ENCODE measurements at places on chromosomes 2 and 18. TPM values are rescaled to one million over a fixed set of nuclear protein-coding genes. Genes with fewer than 3 reads are reported as not detected.

Gene GPR45
- total RNA-seq: not detected

GRCh38 chr18:54257015-54257414, 12.3 kb upstream of the POLI start:
- H3K36me3 ChIP-seq: no peaks in the 10 kb centered on the region
- no peak for DNase-seq
- H3K4me1 ChIP-seq: peaks cover 19% of the 10 kb centered on the region
- H3K27ac ChIP-seq: no peak overlapping the region
- H3K27me3 ChIP-seq: no peaks in the 10 kb centered on the region
- H3K4me3 ChIP-seq: no peak overlapping the region

GRCh38 chr2:209351636-209352035, 72.2 kb upstream of the MAP2 start:
- DNase-seq: no peak
- no peak overlapping the region for H3K4me3 ChIP-seq
- peaks cover 6% of the 10 kb centered on the region for H3K27me3 ChIP-seq
- H3K4me1 ChIP-seq: no peaks in the 10 kb centered on the region
- no peaks in the 10 kb centered on the region for H3K36me3 ChIP-seq

DNA sequence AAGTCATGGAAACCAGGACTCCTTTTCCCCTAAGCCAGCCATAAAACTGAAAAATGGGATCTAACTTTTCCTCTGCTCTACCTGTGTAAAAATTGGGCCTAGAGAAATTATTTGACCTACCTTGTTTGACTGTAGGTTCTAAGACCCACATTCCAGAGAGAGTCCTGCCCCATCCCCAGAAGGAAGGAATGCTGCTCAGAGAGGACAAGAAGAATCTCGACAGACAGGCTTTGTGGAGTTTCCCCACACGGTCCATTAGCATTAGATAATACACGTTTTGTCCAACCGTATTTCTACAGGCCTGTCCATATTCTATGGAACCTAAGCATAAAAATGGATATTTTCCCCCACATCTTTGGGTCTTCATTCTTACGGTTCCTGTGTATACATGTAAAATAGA, 403.3 kb downstream of the METTL4 start:
- H3K27ac ChIP-seq: no peak overlapping the region
- H3K4me3 ChIP-seq: no peak overlapping the region
- H3K36me3 ChIP-seq: no peaks in the 10 kb centered on the region
- no peaks in the 10 kb centered on the region for H3K4me1 ChIP-seq
- DNase-seq: no peak
- H3K27me3 ChIP-seq: peaks cover 18% of the 10 kb centered on the region

DNA sequence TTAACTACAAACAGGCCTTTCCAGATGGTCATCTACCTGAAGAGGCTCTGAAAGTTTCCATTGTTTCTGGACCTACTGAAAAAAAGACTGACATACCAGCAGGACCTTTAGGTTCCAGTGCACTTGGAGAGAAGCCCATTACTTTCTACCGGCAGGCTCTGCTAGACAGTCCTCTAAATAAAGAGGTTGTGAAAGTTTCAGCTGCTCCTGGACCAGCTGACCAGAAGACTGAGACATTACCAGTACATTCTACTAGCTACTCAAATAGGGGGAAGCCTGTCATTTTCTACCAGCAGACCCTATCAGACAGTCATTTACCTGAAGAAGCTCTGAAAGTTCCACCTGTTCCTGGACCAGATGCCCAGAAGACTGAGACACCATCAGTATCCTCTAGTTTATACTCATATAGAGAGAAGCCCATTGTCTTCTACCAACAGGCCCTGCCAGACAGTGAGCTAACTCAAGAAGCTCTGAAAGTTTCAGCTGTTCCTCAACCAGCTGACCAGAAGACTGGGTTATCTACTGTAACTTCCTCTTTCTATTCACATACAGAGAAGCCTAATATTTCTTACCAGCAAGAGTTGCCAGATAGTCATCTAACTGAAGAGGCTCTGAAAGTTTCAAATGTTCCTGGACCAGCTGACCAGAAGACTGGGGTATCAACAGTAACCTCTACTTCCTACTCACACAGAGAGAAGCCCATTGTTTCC, 65.8 kb downstream of the ALMS1 start:
- peaks cover 27% of the 10 kb centered on the region for H3K36me3 ChIP-seq
- no peak for DNase-seq
- no peak overlapping the region for H3K27ac ChIP-seq
- no peak overlapping the region for H3K4me3 ChIP-seq
- no peaks in the 10 kb centered on the region for H3K4me1 ChIP-seq
- H3K27me3 ChIP-seq: no peaks in the 10 kb centered on the region

DNA sequence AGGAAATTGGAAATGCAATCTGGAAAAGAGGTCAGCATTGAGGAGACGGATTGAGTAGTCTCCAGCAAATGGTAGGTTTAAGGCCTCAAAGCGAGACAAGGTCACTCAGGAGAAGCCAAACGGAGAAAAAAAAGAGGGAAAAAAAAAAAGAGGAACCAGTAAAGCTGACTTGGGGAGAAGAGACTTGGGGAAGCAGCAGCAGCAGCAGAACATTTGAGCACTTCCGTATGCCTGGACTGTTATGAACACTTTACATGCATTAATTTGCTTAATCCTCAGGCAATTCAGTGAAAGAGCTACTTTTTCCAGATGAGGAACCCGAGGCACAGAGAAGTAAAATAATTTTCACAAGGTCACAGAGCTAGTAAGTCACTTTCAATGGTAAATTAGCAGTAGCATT, 81.3 kb downstream of the OSBPL6 start:
- H3K27me3 ChIP-seq: no peaks in the 10 kb centered on the region
- H3K36me3 ChIP-seq: no peaks in the 10 kb centered on the region
- H3K4me1 ChIP-seq: peaks cover 27% of the 10 kb centered on the region
- H3K27ac ChIP-seq: no peak overlapping the region

Gene LYPD6B
- total RNA-seq: 0.36 TPM

Gene EGR4
- not detected for total RNA-seq

Gene TMEM17
- 3.8 TPM for total RNA-seq

- H3K27me3 ChIP-seq: no peaks in the 10 kb centered on the region
- DNase-seq: no peak
- peaks cover 30% of the 10 kb centered on the region for H3K4me1 ChIP-seq
- H3K27ac ChIP-seq: no peak overlapping the region
Measured at GRCh38 chr2:168272225-168272624, 24.8 kb upstream of the STK39 start.

GRCh38 chr2:2264416-2264815, 66.7 kb downstream of the MYT1L start:
- H3K27ac ChIP-seq: no peak overlapping the region
- no peaks in the 10 kb centered on the region for H3K4me1 ChIP-seq
- no peak for DNase-seq
- no peak overlapping the region for H3K4me3 ChIP-seq
- H3K36me3 ChIP-seq: no peaks in the 10 kb centered on the region
- H3K27me3 ChIP-seq: peaks cover 8% of the 10 kb centered on the region

DNA sequence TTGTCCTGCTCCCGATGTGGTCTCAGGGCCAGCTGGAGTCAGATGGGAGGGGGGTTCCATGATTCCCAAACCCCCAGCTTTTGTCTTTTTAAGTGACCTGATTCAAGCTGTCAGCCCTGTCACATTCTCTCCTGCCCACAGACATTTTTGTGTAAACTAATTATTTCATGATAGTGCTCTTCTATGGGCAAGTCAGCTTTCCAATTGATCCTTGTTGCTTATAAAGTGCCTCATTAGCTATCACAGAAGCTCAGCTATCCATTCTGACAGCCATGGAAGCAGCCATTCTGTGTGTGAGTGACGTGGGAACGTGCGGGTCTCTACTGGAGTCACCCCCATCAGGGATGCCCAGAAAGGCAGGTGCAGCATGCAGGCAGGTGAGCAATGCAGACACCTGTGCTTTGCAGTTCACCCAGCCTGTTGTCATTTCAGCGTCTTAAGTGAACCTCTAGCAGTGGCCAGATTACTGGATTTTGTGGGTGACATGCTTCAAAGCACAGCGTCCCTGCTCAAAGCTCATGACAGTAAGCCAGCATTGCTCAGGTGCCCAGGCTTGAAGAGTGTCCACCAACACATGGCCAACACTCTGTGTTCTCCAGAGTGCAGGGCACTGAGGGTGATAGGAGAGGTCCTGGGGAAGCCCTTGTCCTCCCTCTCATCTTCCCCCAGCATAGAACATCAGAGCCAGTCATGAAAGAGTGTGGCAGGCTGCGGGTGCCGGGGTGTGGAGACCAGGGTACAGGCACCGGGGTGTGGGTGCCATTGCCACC, 162.1 kb upstream of the SH3BP4 start:
- H3K36me3 ChIP-seq: no peaks in the 10 kb centered on the region
- no peak for DNase-seq
- no peak overlapping the region for H3K4me3 ChIP-seq

Gene IL36G
- total RNA-seq: not detected

Gene ATG16L1
- 23.8 TPM for total RNA-seq

Gene MOCOS
- 13.2 TPM for total RNA-seq

DNA sequence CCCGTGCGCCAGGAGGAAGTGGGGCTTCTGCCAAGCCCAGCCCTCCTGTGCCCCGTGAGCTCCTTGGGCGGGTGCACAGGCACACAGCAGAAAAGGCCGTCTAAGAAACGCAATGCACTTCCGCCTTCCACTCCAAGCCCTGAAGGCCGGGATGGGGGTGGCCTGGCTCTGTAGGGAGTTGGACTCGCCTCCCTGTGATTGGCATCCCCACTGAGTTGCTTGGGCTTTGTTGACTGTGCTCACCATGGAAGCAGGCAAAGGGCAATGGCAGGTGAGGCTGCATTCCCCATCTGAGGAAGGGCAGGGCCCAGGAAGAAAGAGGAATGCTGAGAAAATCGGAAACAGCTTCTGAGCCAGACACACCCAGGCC, 66.8 kb downstream of the CRACDL start:
- H3K27ac ChIP-seq: no peak overlapping the region
- H3K4me3 ChIP-seq: no peak overlapping the region
- H3K36me3 ChIP-seq: peaks cover 2% of the 10 kb centered on the region
- H3K4me1 ChIP-seq: peaks cover 53% of the 10 kb centered on the region
- no peak for DNase-seq
- no peaks in the 10 kb centered on the region for H3K27me3 ChIP-seq

Gene NAT8
- not detected for total RNA-seq

DNA sequence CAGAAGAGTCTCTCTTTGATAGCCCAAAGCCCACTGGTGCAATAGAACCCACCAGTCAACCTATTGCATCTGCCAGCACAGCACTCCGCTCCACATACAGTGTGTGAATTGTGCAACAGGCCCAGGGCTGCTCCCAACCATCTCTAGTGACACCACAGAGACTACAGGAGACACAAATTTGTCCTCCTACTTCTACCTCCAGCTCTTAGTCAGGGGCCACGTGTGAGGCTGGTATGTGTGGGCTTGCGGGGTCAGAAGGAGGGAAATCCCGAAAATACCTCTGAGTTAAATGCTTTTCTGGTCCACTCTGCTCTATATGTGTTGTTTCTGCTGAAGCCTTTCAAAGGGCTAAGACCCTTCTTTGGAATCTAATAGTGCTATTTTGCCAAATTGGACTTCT, 18.0 kb downstream of the DGUOK start:
- no peak overlapping the region for H3K27ac ChIP-seq
- no peak for DNase-seq
- H3K4me3 ChIP-seq: no peak overlapping the region
- H3K27me3 ChIP-seq: no peaks in the 10 kb centered on the region
- peaks cover 22% of the 10 kb centered on the region for H3K36me3 ChIP-seq

GRCh38 chr18:5534845-5535244, 9.0 kb downstream of the EPB41L3 start:
- H3K27ac ChIP-seq: no peak overlapping the region
- H3K4me1 ChIP-seq: peaks cover 20% of the 10 kb centered on the region
- H3K4me3 ChIP-seq: no peak overlapping the region
- no peak for DNase-seq
- no peaks in the 10 kb centered on the region for H3K36me3 ChIP-seq

DNA sequence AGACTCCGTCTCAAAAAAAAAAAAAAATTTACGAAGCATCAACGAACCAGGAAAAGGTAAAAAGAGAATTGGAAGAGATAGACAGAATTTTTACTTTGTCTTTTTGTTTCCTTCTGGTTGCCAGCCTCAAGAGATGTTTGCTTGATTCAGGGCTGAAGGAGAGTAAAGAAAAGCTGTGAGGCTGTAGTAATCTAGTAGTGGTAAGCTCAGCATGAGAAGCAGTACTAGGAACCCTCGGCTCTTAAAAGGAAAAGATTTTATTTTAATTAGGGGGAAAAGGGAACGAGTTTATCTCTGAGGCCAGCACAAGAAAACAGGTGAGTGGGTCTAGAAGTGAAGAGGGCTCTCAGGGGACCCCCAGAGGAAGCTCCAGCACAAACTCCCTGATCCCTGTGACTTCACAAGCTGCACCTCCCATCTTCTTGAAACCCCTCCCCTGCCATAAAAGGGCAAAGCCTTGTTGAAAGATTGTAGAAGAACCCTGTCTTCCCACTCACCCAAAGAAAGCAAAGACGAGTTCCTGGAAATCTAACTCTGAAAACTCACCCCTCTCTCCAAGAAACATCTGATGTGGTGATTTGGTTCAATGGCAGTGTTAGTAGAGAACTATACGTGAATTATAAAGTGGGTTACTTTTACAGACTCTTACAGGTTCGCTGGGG, 8.6 kb downstream of the RBMS1 start:
- H3K4me3 ChIP-seq: no peak overlapping the region
- no peak overlapping the region for H3K27ac ChIP-seq
- H3K36me3 ChIP-seq: no peaks in the 10 kb centered on the region

DNA sequence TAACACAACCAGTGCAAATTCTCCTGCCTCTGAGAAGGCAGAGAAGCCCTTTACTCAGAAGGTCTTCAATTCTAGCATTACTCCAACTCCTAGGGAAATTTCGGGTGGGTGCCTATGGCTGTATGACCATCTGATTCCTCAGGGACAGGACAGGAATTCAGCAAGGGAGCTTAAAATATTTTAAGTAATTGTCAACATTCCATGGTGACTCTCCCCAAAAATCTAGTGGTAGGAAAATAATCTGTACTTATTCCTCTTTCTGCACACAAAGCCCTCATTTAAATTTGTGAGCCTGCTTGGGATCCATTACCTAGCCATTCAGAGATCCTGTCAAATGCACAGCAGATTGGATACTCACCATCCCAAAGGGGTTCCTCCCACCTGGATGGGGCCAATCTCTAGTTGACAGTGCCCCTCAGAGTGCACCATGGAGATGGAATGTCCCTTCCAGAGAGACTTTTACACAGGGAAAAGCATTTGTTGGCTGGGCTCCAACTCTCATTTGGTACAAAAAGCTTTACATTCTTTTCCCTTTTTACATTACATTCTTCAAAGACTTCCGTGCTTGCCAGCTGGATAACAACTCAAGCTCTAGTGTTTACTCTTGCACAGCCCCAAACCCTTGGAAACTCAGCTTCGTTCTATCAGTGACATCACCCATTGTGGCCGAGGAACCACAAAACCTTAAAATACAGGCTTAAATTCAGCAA, 3.1 kb upstream of the TMEM150A start:
- H3K27ac ChIP-seq: peak overlapping the region; percentile 89
- no peaks in the 10 kb centered on the region for H3K27me3 ChIP-seq
- H3K36me3 ChIP-seq: peaks cover 5% of the 10 kb centered on the region
- H3K4me1 ChIP-seq: peaks cover 77% of the 10 kb centered on the region
- peak overlapping the region; percentile 11 for H3K4me3 ChIP-seq
- no peak for DNase-seq

GRCh38 chr2:118320658-118321057, 232.4 kb downstream of the INSIG2 start:
- no peaks in the 10 kb centered on the region for H3K36me3 ChIP-seq
- DNase-seq: no peak
- H3K27ac ChIP-seq: no peak overlapping the region
- no peak overlapping the region for H3K4me3 ChIP-seq
- H3K4me1 ChIP-seq: no peaks in the 10 kb centered on the region

Gene ABCB11
- total RNA-seq: not detected

Gene CTLA4
- not detected for total RNA-seq
